ENCODE measurements at places on chromosomes 16 and 17.
A peak's percentile ranks its signal among the peaks of the same experiment; 100 is the strongest.

DNA sequence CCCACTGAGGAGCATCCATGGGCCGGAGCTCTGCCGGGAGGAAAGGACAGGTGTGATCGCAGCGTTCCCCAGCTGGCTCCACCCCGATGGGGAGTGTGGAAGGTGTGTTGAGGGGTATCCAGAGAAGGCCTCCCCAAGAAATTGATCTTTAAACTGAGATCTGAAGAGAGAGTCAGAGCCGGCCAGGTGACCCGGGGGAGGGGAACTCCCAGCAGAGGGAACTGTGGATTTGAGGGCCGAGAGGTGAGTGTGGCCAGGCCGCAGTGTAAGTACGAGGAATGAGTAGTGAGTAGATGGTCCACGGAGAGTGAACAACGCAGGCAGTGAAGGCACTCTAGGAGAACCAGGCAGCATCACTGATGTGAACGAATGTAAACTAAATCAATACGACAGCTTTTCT lies 80.2 kb downstream of the RPTOR start:
- no peak for DNase-seq

GRCh38 chr16:64211331-64211730 lies 910.5 kb downstream of the CDH11 start:
- DNase-seq, result no peak

DNA sequence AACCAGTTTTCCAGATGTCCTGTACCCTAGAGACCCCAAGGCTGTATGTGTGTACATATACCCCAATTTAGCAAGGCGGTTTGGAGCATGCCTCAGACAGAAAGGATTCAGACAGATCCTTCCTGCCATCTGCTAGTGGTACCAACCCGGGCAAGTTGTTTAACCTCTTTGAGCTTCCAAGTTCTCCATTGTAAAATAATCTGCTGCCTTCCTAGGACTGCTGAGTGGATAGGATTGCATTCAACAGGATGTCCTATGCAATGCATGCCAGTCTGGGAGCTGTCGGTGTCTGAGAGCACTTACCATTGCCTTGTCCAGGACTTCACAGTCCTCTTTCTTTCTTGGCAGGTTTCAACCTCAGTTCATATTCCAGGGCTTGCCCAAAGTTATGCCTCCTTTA lies 1.9 kb downstream of the CDH13 start:
- DNase-seq, result no peak

GRCh38 chr16:72468582-72468981 lies 296.6 kb upstream of the PMFBP1 start:
- DNase-seq, result no peak

- DNase-seq, result no peak
Observed at GRCh38 chr16:59783191-59783590, 1049.1 kb upstream of the GOT2 start.

DNA sequence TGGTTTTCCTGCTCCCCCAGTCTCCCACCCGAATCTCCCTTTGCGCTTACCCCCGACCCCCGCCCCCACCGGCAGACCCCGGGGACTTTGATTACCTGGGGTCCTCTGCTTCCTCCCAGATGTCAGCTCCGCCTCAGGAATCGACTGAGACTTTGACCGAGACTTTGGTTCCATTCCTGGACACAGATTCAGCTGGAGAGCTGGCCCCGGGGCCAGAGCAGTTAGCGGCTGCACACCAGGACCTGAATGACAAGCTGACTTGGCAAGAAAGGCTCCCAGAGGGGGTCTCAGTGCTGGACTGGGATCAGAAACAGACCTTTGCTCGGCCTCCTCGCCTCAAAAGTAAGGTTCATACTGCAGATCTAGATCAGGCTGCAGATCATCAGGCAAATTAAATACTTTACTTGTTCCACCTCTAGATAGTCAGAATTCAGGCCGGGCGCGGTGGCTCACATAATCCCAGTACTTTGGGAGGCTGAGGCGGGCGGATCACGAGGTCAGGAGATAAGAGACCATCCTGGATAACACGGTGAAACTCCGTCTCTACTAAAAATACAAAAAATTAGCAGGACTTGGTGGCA lies 60.3 kb upstream of the FBXO47 start:
- DNase-seq, result no peak

- no peak for DNase-seq
Observed at GRCh38 chr16:3767333-3767986, 50.1 kb upstream of the TRAP1 start.

- DNase-seq, result no peak
Observed at GRCh38 chr17:36550491-36551417, 6.0 kb downstream of the GGNBP2 start.

- DNase-seq, result peak; percentile 98
Observed at GRCh38 chr17:45293413-45294211, 23.2 kb downstream of the MAP3K14 start.

GRCh38 chr17:46738544-46738943 lies 79.9 kb downstream of the WNT3 start:
- DNase-seq, result no peak
